B cell (primary cell): ENCODE measurements at places on chromosomes 5 and 9.

GRCh38 chr9:104775574-104775936 lies 11.6 kb downstream of the NIPSNAP3B start:
- DNase-seq, result no peak

- DNase-seq, result peak; percentile 16
Observed at GRCh38 chr5:142977363-142978051, 207.3 kb downstream of the ARHGAP26 start.

DNA sequence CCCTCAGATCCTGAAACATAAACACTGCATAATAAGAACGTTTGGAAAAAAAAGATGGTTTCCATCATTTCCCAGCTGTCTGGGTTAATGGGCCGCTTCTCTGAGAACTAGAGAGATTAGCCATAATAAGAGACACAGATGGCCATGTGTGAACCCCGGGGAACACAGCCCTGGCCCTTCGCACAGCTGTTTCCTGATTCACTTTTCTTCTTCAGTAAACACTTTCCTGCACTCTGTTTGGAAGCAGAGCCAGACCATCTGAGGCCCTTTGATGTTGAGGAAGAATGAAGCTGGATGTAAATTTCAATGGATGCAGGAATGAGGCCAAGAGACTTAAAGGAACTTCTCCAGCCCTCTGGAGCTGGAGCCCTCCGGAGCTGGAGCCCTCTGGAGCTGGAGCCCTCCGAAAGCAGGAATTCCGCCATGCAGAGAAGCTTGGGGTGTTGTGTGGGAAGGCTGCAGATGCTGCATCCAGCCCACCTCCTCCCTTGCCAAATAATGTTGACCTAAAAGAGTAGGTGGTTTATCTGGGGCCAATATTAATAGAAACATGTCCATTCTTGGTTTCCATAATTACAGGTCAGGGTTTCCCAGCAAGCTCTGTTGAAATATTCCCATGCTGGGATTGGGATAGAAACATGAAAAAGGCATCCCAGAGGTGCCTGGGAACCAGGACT lies 218.9 kb downstream of the NXNL2 start:
- DNase-seq, result no peak

DNA sequence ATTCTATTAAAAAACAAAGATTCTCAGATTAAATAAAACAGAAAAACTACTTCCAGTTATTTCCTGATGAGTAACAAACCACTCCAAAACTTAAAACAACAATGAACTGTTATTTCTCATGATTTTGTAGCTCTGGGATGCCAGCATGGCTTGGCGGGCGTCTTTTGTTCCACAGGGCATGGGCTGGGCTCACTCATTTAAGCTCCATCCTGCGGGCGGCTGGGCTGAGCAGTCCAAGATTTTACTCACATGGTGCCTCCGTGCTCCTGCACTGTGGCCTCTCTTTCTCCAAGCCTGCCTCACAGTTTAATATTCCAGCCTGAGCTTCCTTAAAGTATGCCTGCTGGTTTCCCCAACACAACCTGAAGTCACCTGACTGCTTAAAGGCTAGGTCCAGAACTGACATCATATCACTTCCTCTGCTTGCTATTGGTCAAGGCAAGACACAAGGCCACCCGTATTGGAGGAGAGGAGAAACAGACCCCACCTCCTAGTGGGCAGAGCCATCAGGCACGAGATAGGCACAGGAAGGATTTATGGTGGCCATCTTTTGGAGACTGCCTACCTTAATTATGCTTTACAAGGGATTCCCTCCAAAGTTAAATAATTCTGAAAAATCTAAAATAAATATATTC lies 41.6 kb upstream of the ZBTB43 start:
- DNase-seq, result no peak

- DNase-seq, result no peak
Observed at GRCh38 chr9:127538849-127539258, 73.2 kb upstream of the STXBP1 start.

DNA sequence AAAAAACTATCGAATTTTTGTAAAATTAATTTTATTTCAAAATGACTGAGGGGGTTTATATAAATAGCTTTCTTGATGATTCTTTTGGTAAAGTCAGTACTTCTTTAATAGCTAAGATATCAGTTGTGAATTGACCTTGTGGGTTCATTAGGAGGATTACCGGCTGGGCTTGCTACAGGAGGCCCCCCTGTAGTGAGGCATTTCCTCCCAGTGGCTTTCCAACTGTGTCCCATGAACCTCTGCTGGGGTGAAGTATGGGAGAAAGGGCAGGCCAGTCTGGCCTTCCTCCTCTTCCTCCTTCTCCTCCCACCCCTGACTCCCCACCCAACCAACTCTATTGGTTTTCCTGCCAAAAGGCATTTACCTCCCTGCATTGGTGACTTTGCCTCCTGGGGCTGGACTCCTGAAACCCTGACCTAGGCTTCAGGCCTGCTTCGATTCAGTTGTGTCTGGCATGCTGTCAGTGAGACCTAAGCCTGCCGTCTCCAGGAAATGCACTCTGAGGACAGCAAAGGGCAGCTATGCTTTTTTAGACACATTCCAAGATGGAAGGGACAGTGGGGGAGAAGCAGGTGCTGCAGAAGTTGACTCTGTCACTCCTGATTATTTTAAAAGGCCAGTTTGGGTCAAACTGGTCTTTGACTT lies 144.8 kb downstream of the HSPA4 start:
- DNase-seq, result no peak

DNA sequence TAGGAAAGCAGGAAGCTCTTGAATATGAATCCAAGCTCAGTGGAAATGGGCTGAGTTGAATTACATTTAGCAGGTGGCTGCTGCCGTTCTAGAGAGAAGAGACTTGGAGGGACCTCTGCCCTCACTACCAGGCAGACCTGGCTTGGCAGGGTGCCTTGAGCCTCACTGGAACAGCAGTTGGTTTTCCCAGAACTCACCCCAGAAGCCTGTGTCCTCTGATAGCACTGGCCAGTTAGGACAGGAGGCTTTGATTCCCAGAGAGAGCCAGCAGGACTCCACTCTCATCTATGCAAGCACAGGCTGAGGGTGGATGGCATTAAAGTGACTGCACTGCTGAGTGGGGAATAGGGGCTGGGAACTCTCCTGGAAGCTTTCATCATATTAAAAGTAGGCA lies 54.8 kb downstream of the PWWP2A start:
- no peak for DNase-seq

- DNase-seq, result peak; percentile 59
Observed at GRCh38 chr5:56328753-56329560, 95.8 kb upstream of the ANKRD55 start.

GRCh38 chr5:62509806-62510205 lies 68.8 kb upstream of the LRRC70 start:
- no peak for DNase-seq

- DNase-seq, result no peak
Observed at GRCh38 chr5:11455505-11455904, 448.7 kb downstream of the CTNND2 start.

DNA sequence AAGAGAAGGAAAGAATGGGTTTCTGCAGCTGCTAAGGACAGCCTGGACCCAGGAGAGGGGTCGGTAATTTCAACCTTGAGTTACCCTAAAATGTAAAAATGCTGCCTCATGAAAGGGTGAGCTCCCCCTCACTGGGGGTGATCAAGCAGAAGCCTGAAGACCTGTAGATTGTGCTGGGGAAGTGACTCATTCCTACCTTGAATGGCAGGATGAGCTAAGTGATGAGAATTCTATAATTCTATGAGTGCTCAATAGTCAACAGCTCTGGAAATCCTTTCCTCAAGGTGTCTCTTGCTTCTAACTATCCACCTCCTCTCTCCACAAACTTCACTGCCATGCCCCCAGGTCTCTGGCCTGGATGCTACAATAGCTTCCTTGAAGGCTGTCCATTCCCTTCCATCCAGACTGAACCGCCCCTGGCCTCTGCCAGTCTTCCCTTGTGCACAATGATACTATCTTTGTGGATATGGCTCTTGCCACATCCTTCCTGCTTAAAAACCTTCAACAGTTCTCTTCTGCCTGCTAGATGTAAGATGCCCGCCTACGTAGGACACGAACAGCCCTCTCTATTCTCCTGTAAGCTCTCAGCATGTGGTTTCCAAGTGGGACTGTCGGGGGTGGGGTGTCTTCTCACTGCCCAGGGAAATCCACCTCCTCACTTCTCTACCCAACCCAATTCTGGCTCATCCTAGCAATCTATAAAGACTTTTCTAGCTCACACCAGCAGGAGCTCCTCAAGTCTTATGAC lies 50.6 kb downstream of the PTPN3 start:
- no peak for DNase-seq

DNA sequence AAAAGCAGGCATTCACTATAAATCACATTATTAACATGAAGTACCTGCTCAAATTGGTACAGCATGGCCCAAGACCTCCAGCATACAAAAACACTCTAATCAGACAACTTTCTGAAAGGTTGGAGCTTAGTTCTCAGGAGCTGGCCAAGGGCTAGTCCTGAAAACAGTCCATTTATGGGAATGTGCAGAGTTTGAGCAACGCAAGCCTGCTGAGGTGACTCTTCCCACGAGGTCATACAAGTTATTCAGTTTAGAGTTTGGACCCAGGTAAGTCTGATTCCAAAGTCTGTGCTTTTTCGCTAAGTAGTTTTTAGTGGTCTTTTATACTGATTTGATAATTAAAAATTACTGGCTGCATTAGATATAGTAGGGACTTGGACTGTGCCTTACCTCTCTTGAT lies 52.6 kb downstream of the AP3S1 start:
- no peak for DNase-seq

- DNase-seq, result no peak
Observed at GRCh38 chr5:66877843-66878242, 281.6 kb downstream of the MAST4 start.

DNA sequence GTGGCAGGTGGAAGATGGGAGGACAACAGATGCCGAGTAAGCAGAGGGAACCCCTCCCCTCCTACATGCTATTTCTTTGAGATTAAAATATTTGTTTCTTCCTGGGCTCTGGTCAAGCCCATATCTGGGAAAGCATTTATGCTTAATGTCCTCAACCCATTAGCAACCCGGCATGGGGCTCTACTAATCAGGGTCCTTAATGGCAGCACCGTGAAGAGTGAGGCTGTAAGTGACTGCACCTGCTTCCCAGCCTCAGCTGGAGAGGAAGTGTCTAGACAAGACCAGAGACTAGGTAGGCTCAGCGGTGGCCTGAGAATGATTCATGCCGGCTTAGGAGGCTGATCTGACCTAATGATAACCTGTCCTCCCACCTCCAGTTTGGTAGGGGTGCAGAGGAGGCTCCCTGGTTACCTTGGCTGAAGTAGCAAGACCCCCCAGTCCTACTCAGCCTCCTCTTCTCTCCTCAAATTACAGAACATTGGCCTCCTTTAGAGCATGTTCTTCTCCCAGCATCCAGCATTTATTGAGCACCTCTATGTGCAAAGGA lies 61.3 kb upstream of the HSPA9 start:
- no peak for DNase-seq

- DNase-seq, result no peak
Observed at GRCh38 chr5:168291964-168292785, 730 bp downstream of the WWC1 start.

DNA sequence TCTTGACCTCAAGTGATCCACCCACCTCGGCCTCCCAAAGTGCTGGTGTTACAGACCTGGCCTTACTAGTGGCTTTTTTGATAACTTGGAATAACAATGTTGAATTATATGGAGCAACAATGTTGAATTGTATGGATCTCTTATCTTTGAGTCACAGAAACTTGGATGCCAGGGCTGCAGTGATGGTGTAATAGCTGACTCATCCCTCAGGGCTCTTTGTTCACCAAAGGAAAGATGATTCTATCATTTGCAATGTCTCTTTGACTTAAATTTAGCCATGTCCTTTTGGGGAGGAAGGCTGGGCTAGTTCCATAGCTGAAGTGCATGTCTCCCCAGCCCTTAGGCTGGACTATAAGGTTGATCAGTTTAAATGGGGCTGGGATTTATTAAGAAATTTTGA lies 172.3 kb downstream of the PDZD2 start:
- no peak for DNase-seq

GRCh38 chr5:1918488-1919208 lies 35.9 kb upstream of the IRX4 start:
- DNase-seq, result no peak

- DNase-seq, result no peak
Observed at GRCh38 chr9:88291856-88292255, 96.4 kb upstream of the SPIN1 start.

- no peak for DNase-seq
Observed at GRCh38 chr5:164563370-164563769, 1058.0 kb downstream of the MAT2B start.

- DNase-seq, result no peak
Observed at GRCh38 chr9:134966697-134967546, 49.2 kb upstream of the FCN1 start.

DNA sequence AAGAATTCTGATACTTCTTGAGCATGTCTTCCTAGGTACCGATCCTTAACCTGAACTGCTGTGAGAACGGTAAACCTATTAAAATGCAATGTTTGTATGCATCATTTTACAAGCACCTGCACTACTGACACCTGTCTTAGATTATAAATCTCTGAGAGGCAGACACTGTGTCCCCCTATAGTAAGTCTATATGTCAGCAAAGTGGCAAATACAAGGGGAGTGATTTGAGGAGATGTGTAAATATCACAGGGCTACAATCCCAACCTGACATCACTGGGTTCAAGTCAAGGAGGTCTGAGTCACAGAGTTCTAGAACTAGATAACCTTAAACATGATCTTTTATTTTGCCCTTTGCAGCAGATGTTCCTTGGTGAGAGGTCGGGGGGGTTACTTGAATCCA lies 64.1 kb downstream of the ANKH start:
- no peak for DNase-seq

GRCh38 chr9:120619751-120620655 lies 40.0 kb upstream of the CDK5RAP2 start:
- peak; percentile 71 for DNase-seq

GRCh38 chr5:164636456-164636855 lies 1131.0 kb downstream of the MAT2B start:
- DNase-seq, result no peak

- DNase-seq, result no peak
Observed at GRCh38 chr5:158054223-158055110, 195.5 kb upstream of the CLINT1 start.

- DNase-seq, result no peak
Observed at GRCh38 chr5:54480296-54480695, 24.8 kb downstream of the HSPB3 start.

- DNase-seq, result no peak
Observed at GRCh38 chr5:153964191-153964879, 74.4 kb downstream of the FAM114A2 start.

DNA sequence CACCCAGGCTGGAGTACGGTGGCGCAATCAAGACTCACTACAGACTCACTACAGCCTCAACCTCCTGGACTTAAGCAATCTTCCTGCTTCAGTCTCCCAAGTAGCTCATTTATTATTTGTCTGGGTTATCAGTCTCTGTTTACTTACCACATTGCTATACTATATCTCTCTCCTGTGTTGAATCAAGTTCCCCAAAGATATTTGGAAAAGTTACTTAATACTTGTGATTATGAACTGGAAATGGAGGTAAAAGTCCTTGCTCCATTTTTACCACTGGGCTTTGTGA lies 55.6 kb downstream of the ANGPTL2 start:
- DNase-seq, result no peak

DNA sequence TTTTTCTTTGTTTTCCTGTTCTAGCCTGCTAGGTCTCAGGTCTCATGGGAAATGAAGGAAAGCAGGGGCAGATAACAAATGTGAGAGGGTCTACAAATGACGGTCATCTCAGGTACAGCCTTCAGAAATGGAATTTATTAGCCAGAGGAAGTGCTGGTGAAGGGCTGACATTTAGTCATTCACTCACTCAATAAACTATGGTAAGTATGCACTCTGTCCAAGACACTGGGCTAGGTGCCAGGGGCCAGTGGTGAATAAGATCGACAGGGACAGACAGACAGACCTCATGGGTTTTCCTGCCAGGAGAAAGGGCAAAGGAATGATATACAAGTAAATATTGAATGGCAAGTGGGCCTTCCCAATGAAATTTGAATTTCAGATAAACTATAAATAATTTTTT lies 6.3 kb downstream of the PDE6A start:
- no peak for DNase-seq
